ENCODE measurements at places on chromosomes 16 and 17.
A peak's percentile ranks its signal among the peaks of the same experiment; 100 is the strongest.

GRCh38 chr16:89290472-89290871 lies 73.0 kb downstream of the ZNF778 start:
- DNase-seq: no peak

DNA sequence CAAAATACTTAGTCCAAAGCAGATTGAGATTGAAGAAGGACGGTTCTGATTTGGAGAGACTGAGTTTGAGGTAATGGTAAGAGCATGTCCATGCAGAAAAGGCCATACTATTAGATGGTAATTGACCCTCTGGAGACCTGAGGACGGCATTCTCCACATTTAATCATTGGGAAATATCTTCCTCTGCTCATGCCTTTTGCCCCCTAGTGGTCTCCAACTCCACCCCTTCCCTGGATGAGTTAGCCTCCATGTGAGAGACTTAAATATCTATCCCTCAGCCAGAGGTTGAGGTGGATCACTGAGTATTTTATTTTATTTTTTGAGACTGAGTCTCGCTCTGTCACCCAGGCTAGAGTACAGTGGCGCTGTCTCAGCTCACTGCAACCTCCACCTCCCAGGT lies 10.4 kb upstream of the OR3A1 start:
- no peak for DNase-seq

DNA sequence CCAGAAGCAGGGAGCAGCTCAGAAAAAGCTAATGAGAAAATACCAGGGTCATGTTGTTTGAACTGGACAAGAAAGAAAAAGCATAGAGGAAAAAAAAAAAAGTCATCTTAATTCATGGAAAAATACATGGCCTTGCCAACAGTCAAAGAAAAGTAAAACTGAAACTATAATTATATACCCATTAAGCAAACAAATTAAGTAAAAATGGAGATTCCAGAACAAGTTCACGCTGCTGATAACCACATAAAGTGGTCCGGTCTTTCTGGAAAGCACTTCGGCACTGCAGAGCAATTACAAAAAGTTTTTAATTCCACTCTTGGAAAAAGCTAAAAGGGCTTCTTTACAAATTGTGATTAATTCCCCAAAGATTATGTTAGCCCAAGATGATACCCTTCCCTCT lies 12.4 kb upstream of the P2RX5 start:
- no peak for DNase-seq

DNA sequence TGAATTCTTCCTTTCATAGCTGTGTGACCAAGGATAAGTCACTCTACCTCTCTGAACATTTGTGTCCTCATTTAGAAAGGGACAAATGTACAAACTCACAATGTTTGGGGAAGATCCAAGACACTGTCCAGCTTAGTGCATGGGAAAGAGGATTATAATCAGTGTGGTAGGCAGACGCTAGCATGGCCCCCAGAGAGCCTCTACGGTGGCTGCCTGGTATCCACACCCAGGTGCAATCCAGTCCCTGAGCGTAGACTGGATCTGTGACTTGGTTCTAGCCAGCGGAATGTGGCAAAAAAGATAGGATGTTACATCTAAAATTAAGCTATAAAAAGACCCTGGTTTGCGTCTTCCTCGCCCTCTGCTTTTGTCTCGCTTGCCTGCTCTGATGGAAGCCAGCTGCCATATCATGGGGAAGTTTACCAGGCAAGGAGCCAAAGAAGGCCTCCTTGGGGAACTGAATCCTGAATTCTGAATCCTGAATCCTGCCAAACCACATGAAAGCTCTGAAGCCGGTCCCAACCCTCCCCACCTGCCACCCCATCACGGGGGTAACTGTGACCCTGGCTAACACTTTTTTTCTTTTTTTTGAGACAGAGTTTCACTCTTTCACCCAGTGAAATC lies 51.7 kb downstream of the PLXDC1 start:
- DNase-seq: no peak

- DNase-seq: no peak
Measured at GRCh38 chr16:31327646-31328225, 27.2 kb upstream of the ITGAX start.

DNA sequence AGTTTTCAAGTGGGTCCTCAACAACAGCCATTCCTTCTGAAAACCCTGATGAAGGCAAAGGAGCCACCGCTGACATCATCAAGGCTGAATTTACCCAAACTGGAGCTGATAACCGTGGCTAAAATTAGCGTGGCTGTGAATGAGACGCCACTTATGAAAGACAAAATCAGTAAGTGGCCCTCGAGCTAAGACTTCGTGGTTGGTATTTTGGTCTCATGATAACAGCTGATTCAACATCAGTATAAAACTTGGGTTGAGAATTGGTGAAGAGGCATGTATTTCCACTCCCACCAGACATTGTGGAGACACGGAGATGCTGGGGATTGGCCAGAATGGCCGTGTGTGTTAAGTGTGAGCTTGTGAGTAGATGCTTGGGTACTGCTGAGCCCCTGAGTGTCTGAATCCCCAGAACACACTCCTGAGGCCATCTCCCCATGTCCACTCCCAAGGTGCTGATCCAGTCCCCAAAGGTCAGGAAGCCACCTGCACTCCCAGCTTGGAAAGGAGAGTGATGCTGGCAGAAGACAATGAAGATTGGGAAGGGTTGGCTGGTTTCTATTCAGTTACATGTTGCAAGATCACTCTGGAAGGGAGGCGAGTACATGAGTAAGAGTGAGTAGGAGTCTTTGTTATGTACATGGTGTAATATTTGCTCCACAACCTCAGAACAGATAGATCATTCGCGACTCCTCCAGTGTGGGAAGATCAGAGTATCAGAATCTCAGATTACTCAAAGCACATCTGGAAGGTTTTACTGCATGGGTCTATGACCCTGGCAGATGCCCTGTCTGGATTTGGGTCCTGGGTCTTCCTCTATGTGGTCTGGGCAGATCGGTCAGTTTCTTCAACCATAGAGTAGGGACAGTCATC lies 207.7 kb downstream of the HS3ST3A1 start:
- DNase-seq: no peak

GRCh38 chr16:89765292-89765830 lies 44.0 kb downstream of the ZNF276 start:
- no peak for DNase-seq

- DNase-seq: no peak
Measured at GRCh38 chr16:46982335-46982734, 8.9 kb upstream of the DNAJA2 start.

DNA sequence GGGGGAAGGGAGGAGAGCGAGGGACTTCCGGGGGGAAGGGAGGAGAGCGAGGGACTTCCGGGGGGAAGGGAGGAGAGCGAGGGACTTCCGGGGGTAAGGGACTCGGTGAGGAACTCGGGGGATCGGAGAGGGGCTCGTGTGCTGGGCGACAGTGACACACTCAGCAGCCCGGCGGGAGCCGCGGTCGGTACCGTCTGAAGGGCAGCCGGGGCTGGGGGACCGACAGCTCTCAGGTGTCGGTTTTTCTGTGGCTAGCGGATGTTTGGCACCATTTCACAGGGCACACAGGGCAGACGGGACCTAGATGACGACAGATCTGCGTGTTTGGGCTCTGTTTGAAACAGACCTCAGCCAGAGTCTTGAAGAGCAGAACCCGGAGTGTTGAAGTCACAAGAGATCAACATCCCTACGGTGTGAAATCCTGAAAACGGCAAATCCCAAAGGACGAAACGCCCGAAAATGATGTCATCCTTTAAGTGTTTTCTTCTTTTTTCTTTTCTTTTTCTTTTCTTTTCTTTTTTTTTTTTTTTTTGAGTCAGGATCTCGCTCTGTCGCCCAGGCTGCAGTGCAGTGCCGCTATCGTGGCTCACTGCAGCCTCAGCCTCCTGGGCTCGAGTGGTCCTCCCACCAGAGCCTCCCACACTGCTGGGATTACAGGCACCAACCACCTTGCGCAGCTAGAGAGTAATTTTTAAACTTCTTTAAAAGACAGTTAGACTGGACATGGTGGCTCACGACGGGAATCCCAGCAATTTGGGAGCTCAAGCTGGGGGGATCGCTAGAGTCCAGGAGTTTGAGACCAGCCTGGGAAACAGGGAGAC lies 23.9 kb downstream of the ZNF778 start:
- peak; percentile 82 for DNase-seq

Measured in T follicular helper cell (primary cell).